ENCODE measurements at places on chromosomes 7 and 10. TPM values are rescaled to one million over a fixed set of nuclear protein-coding genes. Genes with fewer than 3 reads are reported as not detected.
A peak's percentile ranks its signal among the peaks of the same experiment; 100 is the strongest.

NEUROG3 gene
- not detected for total RNA-seq

DKK1 gene
- total RNA-seq, result 3.1 TPM

TNPO3 gene
- total RNA-seq, result 53.8 TPM

COL28A1 gene
- total RNA-seq, result 0.39 TPM

FAM25G gene
- total RNA-seq, result not detected

KLF14 gene
- not detected for total RNA-seq

PRKCQ gene
- 1.3 TPM for total RNA-seq

MARCHF5 gene
- 68.5 TPM for total RNA-seq

COG5 gene
- total RNA-seq, result 29.5 TPM

SEMA3C gene
- 91.3 TPM for total RNA-seq

- no peaks in the 10 kb centered on the region for H3K36me3 ChIP-seq
- no peaks in the 10 kb centered on the region for H3K27me3 ChIP-seq
- H3K27ac ChIP-seq, result no peak overlapping the region
- H3K4me1 ChIP-seq, result no peaks in the 10 kb centered on the region
Measured at GRCh38 chr7:28619256-28619655, 206.9 kb downstream of the CREB5 start.

GRCh38 chr7:157854066-157854891 lies 517.5 kb downstream of the DNAJB6 start:
- peaks cover 3% of the 10 kb centered on the region for H3K4me1 ChIP-seq
- no peak overlapping the region for H3K27ac ChIP-seq
- no peak overlapping the region for H3K4me3 ChIP-seq
- peak; percentile 53 for DNase-seq
- no peaks in the 10 kb centered on the region for H3K36me3 ChIP-seq

- peak overlapping the region; percentile 93 for H3K27ac ChIP-seq
- DNase-seq, result peak; percentile 54
- H3K36me3 ChIP-seq, result peaks cover 11% of the 10 kb centered on the region
- H3K4me3 ChIP-seq, result peak overlapping the region; percentile 86
- peaks cover 29% of the 10 kb centered on the region for H3K4me1 ChIP-seq
Measured at GRCh38 chr10:49397036-49397999, 1.4 kb upstream of the DRGX start.

DNA sequence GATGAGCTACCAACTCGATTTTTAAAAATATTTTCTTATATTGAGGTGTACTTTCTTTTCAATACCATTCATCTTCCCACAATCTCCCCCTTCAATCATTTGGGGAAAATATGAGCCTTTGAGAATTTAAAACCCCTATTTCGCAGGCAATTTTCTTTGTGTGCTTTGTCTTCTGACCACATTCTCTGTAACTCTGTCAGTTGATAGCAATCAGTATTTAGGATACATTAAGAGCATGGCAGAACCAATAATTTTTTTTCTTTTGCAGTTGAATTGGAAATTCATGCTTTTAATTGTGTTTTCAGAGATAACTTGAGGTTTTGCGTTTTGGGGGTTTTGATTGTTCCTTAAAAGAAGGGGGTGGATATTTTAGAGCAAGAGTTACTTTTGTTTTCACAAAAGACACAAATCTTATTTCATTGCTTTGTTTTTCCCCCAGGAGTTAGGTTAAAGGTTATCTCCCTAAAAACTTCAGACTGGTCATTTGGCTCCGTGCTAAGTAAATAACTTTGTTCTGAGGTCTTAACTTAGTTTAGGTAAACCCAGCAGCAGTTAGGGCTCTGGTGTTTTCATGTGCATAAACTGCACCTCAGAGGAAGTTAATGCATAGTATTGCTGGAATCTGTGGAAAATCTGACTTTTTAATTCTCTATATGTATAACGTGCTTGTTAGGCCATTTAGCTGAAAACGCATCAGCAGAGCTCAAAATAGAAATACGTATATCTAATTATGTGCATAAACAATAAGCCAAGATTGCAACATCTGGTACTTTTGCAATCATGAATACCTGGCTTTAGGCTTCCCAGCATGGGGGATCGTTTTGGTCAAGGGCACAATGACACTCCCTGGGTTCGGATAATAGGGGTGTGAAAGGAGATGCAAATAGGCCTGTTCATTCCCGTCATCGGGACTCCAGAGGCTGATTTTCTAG lies 676.4 kb upstream of the ANKRD30A start:
- DNase-seq, result no peak
- H3K27me3 ChIP-seq, result peaks cover 3% of the 10 kb centered on the region
- H3K4me1 ChIP-seq, result peaks cover 10% of the 10 kb centered on the region
- no peak overlapping the region for H3K4me3 ChIP-seq
- no peak overlapping the region for H3K27ac ChIP-seq
- H3K36me3 ChIP-seq, result no peaks in the 10 kb centered on the region

DNA sequence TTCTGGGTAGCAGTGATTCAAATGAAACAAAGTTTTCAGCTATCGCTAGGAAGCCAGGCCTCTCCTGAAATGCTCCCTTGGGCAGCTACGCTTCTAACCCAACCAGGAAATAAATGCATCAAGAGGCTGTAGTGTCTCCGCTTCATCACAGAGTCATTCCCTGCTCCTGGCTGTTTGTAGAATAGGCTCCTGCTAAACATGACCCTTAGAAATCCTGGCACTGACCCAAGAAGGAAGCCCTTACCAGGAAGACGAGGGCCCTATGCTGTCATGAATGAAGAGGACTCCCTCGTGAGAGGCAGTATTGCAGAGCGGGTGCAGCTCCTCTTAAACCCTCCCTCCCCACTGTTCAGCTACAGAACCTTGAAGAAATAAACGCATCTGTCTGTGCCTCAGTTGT lies 48.3 kb downstream of the NOD1 start:
- H3K36me3 ChIP-seq, result peaks cover 18% of the 10 kb centered on the region
- H3K4me3 ChIP-seq, result no peak overlapping the region
- peaks cover 3% of the 10 kb centered on the region for H3K4me1 ChIP-seq
- peaks cover 8% of the 10 kb centered on the region for H3K27me3 ChIP-seq
- H3K27ac ChIP-seq, result no peak overlapping the region
- DNase-seq, result no peak

- DNase-seq, result no peak
- H3K27me3 ChIP-seq, result no peaks in the 10 kb centered on the region
- no peaks in the 10 kb centered on the region for H3K36me3 ChIP-seq
- no peaks in the 10 kb centered on the region for H3K4me1 ChIP-seq
Measured at GRCh38 chr7:121473645-121474300, 77.7 kb upstream of the FAM3C start.

- no peak overlapping the region for H3K4me3 ChIP-seq
- H3K4me1 ChIP-seq, result peaks cover 8% of the 10 kb centered on the region
- H3K36me3 ChIP-seq, result no peaks in the 10 kb centered on the region
- no peak for DNase-seq
- no peak overlapping the region for H3K27ac ChIP-seq
Measured at GRCh38 chr10:89670926-89671325, 25.9 kb upstream of the PANK1 start.

GRCh38 chr7:70630818-70631457 lies 501.0 kb upstream of the GALNT17 start:
- H3K36me3 ChIP-seq, result peaks cover 8% of the 10 kb centered on the region
- H3K27me3 ChIP-seq, result peaks cover 14% of the 10 kb centered on the region
- H3K27ac ChIP-seq, result peak overlapping the region; percentile 96
- H3K4me1 ChIP-seq, result peaks cover 41% of the 10 kb centered on the region

DNA sequence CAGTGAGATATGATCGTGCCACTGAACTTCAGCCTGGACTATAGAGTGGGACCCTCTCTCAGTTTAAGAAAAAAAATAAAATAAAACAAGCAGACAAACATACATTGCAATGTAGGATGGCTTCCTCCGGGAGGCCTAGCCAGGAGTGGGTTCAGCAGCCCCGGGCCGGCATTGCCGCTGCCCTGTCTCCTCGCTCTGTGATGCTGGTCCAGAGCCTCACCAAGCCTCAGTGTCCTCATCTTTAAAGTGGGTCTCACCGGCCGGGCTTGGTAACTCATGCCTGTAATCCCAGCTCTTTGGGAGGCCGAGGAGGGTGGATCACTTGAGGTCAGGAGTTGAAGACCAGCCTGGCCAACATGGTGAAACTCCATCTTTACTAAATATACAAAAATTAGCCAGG lies 71.6 kb downstream of the PTPRE start:
- H3K36me3 ChIP-seq, result peaks cover 10% of the 10 kb centered on the region
- peaks cover 2% of the 10 kb centered on the region for H3K27me3 ChIP-seq
- peaks cover 3% of the 10 kb centered on the region for H3K4me1 ChIP-seq
- DNase-seq, result no peak

DNA sequence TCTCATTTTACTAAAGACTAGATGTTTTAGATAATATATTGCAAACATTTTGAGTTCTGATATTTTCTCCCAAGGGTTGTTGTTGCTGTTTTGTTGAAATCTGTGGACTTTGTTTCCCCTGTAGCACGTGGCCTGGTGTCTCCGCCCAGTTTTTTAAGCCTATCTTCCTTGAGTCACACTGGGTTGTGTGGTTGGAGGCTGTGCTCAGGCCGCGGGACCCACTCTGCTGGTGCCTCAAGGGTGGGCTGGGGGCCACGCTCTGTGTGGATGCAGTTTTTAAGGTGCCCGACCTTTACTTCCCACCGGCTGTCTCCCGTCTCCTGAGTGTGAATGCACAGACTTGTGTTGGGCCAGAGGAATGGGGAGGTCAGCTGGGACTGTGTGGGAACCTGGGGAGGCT lies 4.2 kb upstream of the PRAP1 start:
- peaks cover 15% of the 10 kb centered on the region for H3K36me3 ChIP-seq
- no peak overlapping the region for H3K27ac ChIP-seq
- peaks cover 14% of the 10 kb centered on the region for H3K27me3 ChIP-seq
- no peak for DNase-seq

- peaks cover 36% of the 10 kb centered on the region for H3K27me3 ChIP-seq
- DNase-seq, result peak; percentile 24
- peak overlapping the region; percentile 97 for H3K27ac ChIP-seq
- peaks cover 23% of the 10 kb centered on the region for H3K36me3 ChIP-seq
Measured at GRCh38 chr10:103278862-103279298, 1.9 kb downstream of the INA start.

- H3K4me3 ChIP-seq, result no peak overlapping the region
- H3K27ac ChIP-seq, result no peak overlapping the region
- peaks cover 5% of the 10 kb centered on the region for H3K36me3 ChIP-seq
- DNase-seq, result peak; percentile 69
- H3K4me1 ChIP-seq, result peaks cover 8% of the 10 kb centered on the region
Measured at GRCh38 chr10:52951824-52952223, 179.2 kb upstream of the MBL2 start.

DNA sequence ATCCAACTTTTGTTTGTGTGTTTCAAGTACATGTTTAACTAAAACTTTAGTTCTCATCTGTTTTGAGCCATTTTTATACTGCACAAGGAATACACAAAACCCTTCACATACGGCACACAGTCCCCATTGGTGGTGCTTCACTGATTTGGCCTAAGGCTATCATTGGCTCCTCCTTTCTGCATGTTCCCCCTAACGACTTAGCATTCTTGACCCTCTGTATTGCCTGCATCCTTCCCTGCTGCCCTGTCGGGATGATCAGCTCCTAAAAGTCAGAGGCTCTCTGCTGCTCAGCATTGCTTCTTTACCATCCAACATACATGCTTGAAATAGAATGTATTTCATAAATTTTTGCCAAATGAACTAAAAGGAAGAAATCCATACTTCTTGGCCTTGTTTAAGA lies 111.4 kb upstream of the ABCB5 start:
- no peak for DNase-seq
- H3K4me3 ChIP-seq, result no peak overlapping the region
- no peaks in the 10 kb centered on the region for H3K4me1 ChIP-seq
- H3K27me3 ChIP-seq, result no peaks in the 10 kb centered on the region
- peaks cover 1% of the 10 kb centered on the region for H3K36me3 ChIP-seq

DNA sequence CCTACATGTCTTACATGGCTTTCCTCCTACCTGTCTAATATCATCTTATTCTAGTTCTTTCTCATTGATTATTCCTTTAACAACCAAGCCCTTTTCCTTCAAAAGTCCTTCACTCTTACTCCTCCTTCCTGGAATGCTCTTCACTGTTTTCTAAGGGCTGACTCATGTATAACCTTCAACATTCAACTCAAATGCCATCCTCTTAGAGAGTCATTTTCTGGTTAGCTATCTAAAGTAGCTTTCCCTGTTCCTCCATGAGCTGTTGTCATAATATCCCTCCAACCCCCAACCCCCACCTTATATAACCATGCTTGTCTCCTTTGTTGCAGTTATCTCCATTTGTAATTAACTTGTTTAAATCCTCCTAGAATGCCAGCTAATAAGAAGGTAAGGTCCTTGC lies 286.8 kb downstream of the ADK start:
- H3K27ac ChIP-seq, result peak overlapping the region; percentile 10
- no peak for DNase-seq
- no peaks in the 10 kb centered on the region for H3K27me3 ChIP-seq
- peaks cover 4% of the 10 kb centered on the region for H3K4me1 ChIP-seq
- H3K4me3 ChIP-seq, result no peak overlapping the region

- no peaks in the 10 kb centered on the region for H3K36me3 ChIP-seq
- H3K4me1 ChIP-seq, result peaks cover 5% of the 10 kb centered on the region
- no peaks in the 10 kb centered on the region for H3K27me3 ChIP-seq
- no peak overlapping the region for H3K27ac ChIP-seq
Measured at GRCh38 chr10:79586933-79587332, 23.8 kb upstream of the SFTPA1 start.

- no peak overlapping the region for H3K4me3 ChIP-seq
- H3K4me1 ChIP-seq, result peaks cover 24% of the 10 kb centered on the region
- H3K27ac ChIP-seq, result peak overlapping the region; percentile 20
- H3K36me3 ChIP-seq, result no peaks in the 10 kb centered on the region
- peaks cover 5% of the 10 kb centered on the region for H3K27me3 ChIP-seq
Measured at GRCh38 chr10:32004161-32004591, 52.0 kb downstream of the KIF5B start.

GRCh38 chr10:24344695-24345463 lies 135.9 kb downstream of the KIAA1217 start:
- no peak for DNase-seq
- H3K4me3 ChIP-seq, result no peak overlapping the region
- H3K27ac ChIP-seq, result peak overlapping the region; percentile 48
- no peaks in the 10 kb centered on the region for H3K27me3 ChIP-seq

DNA sequence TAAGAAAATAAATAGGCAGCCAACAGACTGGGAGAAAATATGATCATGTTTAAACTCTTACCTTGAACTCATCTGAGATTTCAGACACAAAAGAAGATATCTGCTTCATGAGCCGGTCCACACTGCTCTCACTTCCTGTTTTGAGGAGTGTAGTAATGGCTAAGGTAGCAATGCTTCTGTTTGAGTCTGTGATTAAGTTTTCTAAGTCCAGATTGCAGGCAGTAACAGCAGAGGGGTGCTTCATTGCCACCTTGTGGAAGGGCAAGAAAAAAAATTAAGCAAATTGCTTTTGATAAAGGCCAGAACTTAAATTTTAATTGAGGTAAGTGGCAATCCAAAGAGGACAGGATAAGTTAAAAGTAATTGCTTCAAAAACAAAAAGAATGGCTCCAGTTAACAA lies 69.1 kb downstream of the MEST start:
- no peak overlapping the region for H3K4me3 ChIP-seq
- DNase-seq, result no peak
- no peaks in the 10 kb centered on the region for H3K4me1 ChIP-seq
